ENCODE measurements at places on chromosomes 6 and 20.

DNA sequence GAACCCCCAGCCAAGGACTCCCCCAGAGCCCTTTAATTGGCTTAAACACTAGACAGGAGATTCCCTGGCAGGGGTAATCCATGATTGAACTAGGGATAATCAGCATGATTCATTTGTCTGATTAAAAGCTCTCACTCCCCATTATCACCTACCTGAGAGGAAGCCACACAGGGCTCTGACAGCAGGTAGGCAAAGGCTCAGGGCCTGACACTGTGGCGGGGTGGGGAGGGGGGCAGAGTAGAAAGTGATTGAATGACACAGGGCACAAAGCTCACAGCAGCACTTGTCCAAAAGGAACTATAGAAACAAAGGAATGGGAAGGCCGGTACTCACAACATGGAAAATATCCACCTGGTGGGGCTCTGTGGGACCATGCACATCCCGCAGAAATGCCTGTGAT lies 231.6 kb downstream of the MAFB start:
- DNase-seq, result no peak

- no peak for DNase-seq
Observed at GRCh38 chr6:3540253-3540820, 83.5 kb upstream of the SLC22A23 start.

GRCh38 chr20:13839421-13840092 lies 54.7 kb downstream of the NDUFAF5 start:
- no peak for DNase-seq

DNA sequence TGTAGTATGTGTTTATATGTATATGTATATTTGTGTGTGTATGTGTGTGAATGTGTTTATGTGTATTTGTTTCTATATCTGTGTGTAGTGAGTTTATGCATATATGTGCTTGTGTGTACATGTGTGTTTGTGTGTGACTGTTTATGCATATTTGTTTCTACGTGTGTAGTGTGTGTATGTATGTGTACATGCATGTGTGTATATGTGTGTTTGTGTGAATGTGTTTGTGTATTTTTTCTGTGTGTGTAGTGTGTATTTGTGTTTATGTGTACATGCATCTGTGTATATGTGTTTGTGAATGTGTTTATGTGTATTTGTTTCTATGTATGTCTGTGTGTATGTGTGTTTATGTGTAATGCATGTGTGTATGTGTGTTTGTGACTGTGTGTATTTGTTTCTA lies 12.1 kb upstream of the SMOC2 start:
- DNase-seq, result no peak

DNA sequence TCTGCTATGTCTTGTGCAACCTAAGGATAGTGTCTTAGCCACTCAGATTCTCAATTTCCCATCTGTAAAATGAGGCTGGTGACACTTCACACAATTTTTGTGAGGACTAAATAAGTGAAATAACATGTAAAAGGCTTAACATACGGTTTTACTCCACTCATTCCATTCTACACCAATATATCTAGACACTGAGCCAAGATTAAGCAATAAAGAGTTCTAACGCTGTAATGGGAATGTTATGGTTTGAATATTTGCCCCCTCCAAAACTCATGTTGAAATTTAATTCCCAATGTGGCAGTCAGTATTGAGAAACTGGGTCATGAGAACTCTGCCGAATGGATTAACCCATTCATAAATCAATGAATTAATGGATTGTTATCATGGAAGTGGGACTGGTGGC lies 301.0 kb downstream of the HACE1 start:
- no peak for DNase-seq

GRCh38 chr6:154907291-154907690 lies 87.8 kb upstream of the TIAM2 start:
- no peak for DNase-seq

DNA sequence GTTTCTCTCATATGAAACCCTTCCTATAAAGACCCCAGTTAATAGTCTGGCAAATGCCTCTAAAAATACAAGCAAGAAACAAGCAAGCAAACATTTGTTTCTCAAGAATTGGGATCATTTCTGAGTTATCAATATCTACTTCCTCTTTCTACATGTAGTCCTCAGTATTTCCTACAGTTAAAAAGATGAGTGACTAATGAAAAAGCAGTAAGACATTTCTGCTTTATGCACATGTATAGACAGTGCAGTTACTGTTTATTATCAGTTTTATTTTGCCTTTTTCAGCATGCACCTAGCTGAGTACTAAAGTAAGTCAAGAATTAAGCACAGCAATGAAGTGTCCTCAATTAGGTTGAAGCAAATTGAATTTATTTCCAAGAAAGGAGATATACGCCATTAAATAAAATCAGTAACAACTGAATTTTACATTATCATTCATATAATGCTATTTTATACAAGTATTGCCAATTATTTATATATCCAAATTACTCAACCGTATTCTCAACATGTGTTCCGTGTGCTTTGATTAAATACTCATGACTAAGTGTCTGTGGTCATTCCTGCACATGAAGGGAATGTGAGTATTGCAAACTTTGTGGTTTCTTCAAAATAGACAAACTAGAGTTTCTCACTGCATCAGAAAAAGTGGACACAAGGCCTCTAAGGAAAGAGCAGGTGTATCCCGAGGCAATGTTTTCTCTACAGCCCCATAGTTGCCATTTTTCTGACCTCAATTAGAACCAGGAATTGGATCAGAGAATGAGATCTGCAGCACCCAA lies 159.3 kb upstream of the MARCKS start:
- no peak for DNase-seq

DNA sequence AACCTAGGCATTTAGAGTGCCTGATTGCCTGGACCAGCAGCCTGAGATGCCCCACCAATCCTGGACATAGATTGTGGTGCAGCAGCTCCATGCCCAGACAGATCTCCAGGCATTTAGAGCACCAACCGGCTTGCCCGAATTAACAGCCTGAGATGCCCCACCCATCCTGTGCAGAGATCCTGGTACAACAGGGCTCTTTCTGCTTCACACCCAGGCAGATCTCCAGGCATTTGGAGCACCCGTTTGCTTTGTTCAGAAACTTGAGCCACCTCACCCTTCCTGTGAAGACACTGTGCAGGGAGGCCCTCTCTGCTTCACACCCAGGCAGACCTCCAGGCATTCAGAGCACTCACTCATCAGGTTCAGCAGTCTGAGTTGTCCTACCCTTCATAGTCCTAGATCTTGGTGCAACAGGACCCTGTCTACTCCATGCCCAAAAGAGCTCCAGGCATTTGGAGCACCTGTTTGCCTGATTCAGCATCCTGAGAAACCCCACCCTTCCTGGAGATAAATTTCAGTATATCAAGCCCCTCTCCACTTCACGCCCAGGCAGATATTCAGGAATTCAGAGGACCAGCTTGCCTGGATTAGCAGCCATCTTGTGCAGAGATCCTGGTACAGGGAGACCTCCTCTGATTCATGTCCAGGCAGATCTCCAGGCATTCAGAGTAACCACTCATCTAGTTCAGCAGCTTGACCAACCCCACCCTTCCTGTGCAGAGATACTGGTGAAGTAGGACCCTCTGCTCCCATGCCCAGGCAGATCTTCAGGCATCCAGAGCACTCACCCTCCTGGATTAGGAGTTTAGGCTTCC lies 189.2 kb upstream of the FERMT1 start:
- no peak for DNase-seq

DNA sequence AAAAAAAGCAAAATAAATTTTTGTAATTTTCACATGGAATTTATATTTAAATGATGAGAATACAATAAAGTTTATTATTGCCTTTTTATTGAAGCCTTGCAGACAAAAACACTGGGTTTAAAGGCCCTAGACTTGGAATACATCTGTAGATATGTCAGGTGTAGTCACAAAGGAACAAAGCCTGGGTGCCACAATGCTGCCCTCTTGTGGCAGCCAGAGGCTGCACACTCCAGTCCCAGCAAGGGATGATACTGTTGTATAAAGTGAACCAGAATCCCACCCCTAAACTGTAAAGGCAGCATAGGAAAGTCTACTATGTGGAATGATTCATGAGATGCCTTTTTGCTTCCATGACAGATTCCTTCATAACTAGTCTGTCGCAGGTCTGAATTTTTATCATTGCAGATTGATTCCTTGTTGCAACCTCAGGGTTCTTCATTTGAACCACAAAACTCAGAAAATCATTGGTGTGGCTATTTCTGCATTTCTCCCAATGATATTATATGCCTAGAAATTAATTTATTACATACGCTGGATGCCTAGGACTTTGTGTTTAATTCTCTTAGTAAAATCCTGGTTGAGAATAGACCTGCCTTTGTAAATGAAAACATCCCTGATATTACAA lies 37.0 kb downstream of the MAK start:
- peak; percentile 30 for DNase-seq

- no peak for DNase-seq
Observed at GRCh38 chr6:153814136-153814535, 224.9 kb upstream of the OPRM1 start.

- no peak for DNase-seq
Observed at GRCh38 chr20:62211216-62211615, 8.9 kb downstream of the HRH3 start.

Data from stimulated activated CD4-positive, alpha-beta T cell treated with anti-CD3 and anti-CD28 coated beads, Interleukin-1b, Interleukin-23, amount 100 ng/mL, for 24 hours (primary cell).